ENCODE measurements at places on chromosomes 6 and 20. TPM values are rescaled to one million over a fixed set of nuclear protein-coding genes. Genes with fewer than 3 reads are reported as not detected.
A peak's percentile ranks its signal among the peaks of the same experiment; 100 is the strongest.

GRCh38 chr20:62727584-62728027 is 19.0 kb downstream of the NTSR1 start:
- no peak for DNase-seq
- H3K4me1 ChIP-seq = peaks cover 3% of the 10 kb centered on the region
- no peak overlapping the region for H3K4me3 ChIP-seq
- peaks cover 36% of the 10 kb centered on the region for H3K27me3 ChIP-seq

GRCh38 chr6:126253431-126253830 is 86.5 kb upstream of the CENPW start:
- H3K36me3 ChIP-seq = no peaks in the 10 kb centered on the region
- H3K27me3 ChIP-seq = no peaks in the 10 kb centered on the region
- no peak for DNase-seq
- no peak overlapping the region for H3K27ac ChIP-seq
- no peak overlapping the region for H3K4me3 ChIP-seq

- H3K27ac ChIP-seq = no peak overlapping the region
- no peak overlapping the region for H3K4me3 ChIP-seq
- no peaks in the 10 kb centered on the region for H3K36me3 ChIP-seq
- H3K27me3 ChIP-seq = peaks cover 3% of the 10 kb centered on the region
Observed at GRCh38 chr20:5056801-5057599, 55.7 kb upstream of the SLC23A2 start.

DNA sequence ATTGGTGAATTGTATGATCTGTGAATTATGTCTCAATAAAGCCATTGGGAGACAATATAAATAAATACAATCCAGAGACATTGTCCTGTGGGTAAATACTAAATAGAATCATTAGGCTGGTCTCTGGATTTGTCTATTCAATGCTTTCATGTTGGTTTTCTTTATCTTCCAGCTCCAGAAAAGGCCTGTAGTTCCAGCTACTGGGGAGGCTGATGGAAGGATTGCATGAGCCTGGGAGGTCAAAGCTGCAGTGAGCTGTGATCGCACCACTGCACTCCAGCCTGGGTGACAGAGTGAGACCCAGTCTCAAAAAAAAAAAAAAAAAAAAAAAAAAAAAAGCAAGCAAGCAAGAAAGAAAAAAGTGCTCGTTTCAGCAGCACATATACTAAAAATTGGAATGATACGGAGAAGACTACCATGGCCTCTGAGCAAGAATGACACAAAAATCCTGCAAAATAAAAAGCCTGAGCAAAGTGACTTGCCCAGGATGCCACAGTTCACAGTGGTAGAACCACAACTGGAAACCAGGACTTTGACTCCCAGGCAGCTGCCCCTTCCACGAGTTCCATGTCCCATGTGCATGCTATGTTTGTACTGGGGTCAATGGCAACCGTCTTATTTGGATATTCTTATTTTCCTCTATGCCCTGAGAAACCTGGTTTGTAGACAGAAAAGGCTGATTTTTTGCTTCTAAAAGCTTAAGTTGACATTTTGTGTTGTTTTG is 33.6 kb upstream of the GMPR start:
- no peak for DNase-seq
- H3K4me3 ChIP-seq = peak overlapping the region; percentile 51
- no peaks in the 10 kb centered on the region for H3K36me3 ChIP-seq
- H3K4me1 ChIP-seq = peaks cover 45% of the 10 kb centered on the region
- H3K27me3 ChIP-seq = peaks cover 4% of the 10 kb centered on the region
- peak overlapping the region; percentile 19 for H3K27ac ChIP-seq

- peaks cover 5% of the 10 kb centered on the region for H3K4me1 ChIP-seq
- no peaks in the 10 kb centered on the region for H3K27me3 ChIP-seq
- H3K4me3 ChIP-seq = no peak overlapping the region
- H3K36me3 ChIP-seq = no peaks in the 10 kb centered on the region
- DNase-seq = no peak
Observed at GRCh38 chr6:54665278-54665677, 181.3 kb upstream of the FAM83B start.

DNA sequence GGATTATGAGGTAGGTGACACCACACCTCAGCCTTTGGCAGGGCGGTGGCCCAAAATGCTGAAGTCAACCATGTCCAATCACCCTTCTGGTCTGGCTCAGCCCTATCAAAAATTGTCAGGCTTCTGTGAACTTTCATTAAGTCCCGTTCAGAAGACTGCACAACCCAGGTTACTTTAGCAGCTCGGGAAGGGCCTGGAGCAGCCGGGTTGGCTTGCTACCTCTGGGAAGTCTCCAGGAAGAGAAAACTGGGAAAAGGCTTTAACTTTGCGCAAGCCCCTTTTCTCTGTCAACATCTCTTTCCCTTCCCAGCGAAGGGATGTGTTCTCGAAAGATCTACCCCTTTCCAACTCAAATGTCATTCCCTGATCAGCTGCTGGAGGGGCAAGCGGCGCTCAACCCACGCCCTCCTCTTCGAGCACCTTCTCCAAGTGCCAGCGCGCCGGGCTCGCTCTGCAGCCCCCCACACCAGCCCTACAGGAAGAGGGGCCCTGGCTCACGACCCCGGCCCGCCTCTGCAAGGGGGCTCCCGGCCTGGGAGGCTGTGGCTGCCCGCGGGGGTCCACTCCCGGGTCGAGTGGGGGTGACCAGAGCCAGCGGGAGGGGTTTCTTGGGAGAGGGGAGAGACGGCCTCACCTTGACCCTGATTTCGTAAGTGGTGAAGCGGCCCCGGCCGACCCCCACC is 573 bp downstream of the SNX3 start:
- H3K27me3 ChIP-seq = no peaks in the 10 kb centered on the region
- peak overlapping the region; percentile 95 for H3K4me3 ChIP-seq

- no peak overlapping the region for H3K4me3 ChIP-seq
- no peak for DNase-seq
- no peak overlapping the region for H3K27ac ChIP-seq
- H3K36me3 ChIP-seq = no peaks in the 10 kb centered on the region
Observed at GRCh38 chr6:119442776-119443184, 93.2 kb upstream of the MAN1A1 start.

GRCh38 chr6:160428818-160429619 is 80.8 kb downstream of the SLC22A3 start:
- no peak overlapping the region for H3K27ac ChIP-seq
- no peak overlapping the region for H3K4me3 ChIP-seq
- peaks cover 17% of the 10 kb centered on the region for H3K4me1 ChIP-seq

Gene MCHR2
- total RNA-seq = not detected

Gene DNPH1
- total RNA-seq = 47.8 TPM

Gene ZSCAN12
- 12.4 TPM for total RNA-seq

Gene LSM2
- 74.5 TPM for total RNA-seq

Gene PROKR2
- total RNA-seq = 5.9 TPM
